ENCODE measurements at places on chromosomes 16 and 17.

- DNase-seq = no peak
Observed at GRCh38 chr17:81116704-81117103, 48.6 kb upstream of the PVALEF start.

DNA sequence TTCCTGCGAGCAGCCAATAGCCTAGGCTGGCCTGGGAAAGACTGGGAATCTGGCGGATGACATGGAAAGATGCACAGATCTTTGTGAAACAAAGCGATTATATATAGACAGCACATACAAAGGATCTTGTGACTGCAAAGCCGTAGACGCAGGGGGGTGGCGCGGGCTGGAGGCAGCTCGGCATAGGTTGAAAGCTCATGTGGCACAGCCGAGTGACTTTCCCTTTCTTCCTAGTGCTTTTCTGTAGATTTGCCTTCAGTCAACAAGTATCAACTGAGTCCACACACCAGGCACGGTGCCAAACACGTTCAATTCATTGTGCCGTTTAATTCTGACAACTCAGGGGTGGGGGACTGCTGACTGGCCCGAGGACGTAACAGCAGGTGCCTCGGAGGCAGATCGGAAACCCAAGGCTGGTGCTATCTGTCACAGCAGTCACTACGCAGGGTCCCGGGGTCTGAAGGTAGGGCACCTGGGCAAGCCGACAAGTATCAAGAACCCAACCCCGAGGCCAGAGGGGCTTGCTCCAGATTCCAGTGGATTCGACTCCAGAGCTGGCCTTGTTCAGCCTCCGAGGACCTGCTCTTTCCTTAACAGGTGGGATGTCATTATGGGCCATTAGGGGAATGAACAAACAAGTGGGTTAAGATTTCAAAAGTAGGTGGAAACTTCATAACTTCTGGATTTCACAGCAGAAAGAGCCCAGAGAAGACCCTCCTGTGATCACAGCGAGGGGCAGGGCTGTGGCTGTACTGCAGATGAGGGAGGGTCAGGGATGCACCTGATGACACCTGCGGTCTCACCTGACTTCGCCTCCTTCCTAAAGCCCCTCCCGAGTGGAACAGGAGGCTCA is 5.9 kb downstream of the PAM16 start:
- DNase-seq = no peak

DNA sequence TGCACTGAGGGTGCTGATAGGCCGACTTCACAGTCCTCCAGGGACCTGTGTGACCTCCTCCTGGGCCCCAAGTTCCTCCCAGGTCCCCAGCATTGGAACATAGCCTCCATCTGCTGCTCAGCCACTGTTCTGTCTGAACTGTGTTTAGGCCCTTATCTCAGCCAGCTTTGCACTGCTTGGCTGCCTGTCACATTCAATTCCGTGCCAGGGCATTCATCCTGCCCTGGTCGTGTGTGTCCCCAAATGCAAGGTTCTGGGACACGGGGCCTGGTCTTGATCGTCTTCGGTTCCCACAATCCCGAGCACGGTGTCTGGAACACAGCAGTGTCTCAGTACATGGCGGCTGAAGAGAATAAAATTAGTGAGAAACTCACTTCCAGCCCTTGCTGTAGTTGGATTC is 69.9 kb upstream of the NFAT5 start:
- DNase-seq = no peak

DNA sequence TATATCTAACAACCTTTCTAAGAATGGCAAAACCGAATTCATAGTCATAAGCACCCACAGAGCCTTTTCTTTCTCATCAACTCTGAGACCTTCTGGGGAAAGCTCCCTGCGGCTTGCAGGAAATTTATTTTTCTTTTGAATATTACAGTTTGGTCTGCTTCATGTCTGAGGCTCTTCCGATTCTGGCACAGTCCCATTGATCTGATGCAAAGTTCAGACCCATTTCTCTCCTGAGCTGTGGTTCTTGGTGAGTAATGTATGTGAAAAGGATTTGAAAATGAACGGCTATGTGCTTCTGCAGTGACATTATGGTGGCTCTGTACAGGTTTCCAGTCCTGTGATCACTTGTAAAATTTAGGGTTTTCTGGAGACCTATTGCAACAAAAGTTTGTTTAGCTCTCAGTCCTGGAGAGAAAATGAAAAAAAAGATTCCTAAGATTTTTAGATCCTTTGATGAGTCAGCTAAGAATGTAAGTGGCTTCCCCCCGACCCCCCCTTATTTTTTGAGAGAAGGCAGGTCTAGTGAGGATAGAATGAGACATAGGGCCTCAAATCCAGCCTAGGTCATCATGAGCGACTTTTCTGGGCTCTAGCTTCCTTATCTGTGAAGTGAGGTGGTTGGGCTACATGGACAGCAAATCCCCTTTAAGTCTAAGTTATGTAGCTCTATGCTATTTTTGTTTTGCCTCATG is 4.6 kb downstream of the GAN start:
- DNase-seq = no peak

- DNase-seq = no peak
Observed at GRCh38 chr17:80262291-80262690, 1.6 kb downstream of the RNF213 start.

DNA sequence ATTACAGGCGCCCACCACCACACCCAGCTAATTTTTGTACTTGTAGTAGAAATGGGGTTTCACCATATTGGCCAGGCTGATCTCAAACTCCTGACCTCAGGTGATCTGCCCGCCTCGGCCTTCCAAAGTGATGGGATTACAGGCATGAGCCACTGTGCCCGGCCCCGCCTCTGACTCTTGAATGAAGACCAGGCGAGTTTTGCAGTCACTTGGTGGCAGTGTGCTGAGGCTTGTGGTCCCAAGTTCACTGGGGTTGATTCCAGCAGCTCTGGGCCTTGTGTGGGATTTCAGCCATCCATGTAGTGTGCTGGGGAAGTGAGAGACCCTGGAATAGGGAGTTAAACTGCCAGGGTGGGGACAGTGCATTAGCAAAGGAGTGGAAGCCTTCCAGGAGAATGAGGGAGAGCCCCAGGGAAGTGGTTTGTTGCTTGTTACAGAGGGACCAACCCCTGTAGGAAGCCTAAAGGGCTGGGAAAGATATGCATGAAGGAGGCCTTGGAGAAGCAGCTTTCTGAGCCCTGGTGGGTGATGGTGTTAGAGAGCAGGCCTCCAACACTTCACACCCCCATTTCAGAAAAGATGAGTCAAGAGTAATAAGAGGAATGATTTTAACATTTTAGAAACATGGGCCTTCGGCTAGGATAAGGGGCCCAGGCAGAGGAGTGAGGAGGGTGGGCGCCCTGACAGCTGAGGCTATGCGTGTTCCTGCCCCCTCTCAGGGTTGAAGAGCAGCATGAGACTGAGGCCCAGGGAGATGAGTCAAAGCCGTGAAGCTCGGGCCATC is 14.5 kb downstream of the PSKH1 start:
- no peak for DNase-seq

- DNase-seq = no peak
Observed at GRCh38 chr16:17340804-17341203, 130.0 kb downstream of the XYLT1 start.

- no peak for DNase-seq
Observed at GRCh38 chr17:82092995-82093751, 4.9 kb downstream of the FASN start.

GRCh38 chr16:87842209-87842869 is 27.0 kb downstream of the SLC7A5 start:
- DNase-seq = no peak

GRCh38 chr17:31733326-31733725 is 125.7 kb downstream of the COPRS start:
- DNase-seq = no peak

- DNase-seq = no peak
Observed at GRCh38 chr16:31411024-31411844, 16.9 kb downstream of the COX6A2 start.

Data from stimulated activated CD4-positive, alpha-beta T cell treated with anti-CD3 and anti-CD28 coated beads, Interleukin-4, amount 100 ng/mL, for 24 hours (primary cell).